ENCODE measurements at places on chromosomes 1 and 21. TPM values are rescaled to one million over a fixed set of nuclear protein-coding genes. Genes with fewer than 3 reads are reported as not detected.

DNA sequence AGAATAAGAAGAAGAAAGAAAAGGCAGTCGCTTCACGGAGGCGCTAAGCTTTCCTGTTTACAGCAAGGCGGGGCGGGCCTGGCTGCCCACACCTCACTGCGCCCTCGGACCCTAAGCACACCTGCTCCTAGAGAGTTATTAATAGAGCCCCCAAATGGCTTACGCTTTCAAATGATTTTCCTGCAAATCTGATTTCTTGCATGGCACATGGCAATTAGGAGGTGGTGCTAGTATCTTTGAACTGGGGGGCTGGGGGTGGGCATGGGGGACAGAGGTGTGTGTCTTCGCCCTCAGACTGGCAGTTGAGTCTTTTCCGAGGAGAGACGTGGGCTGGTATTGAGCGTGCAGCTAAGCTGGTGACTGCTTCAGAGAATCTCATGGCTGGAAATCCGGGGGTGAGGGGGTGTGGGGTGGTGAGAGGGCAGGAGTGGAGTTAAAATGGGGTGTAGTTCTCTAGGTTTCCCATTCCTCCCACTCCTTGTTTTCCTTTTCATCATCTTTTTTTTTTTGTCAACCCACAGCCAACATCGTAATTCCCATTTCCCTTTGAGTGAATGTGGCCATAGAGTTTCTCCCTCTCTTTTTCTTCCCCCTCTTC is 1.3 kb downstream of the S1PR1 start:
- peaks cover 77% of the 10 kb centered on the region for H3K4me1 ChIP-seq
- H3K4me3 ChIP-seq: peak overlapping the region; percentile 97
- peak; percentile 11 for DNase-seq
- peaks cover 35% of the 10 kb centered on the region for H3K36me3 ChIP-seq
- peak overlapping the region; percentile 95 for H3K27ac ChIP-seq

DNA sequence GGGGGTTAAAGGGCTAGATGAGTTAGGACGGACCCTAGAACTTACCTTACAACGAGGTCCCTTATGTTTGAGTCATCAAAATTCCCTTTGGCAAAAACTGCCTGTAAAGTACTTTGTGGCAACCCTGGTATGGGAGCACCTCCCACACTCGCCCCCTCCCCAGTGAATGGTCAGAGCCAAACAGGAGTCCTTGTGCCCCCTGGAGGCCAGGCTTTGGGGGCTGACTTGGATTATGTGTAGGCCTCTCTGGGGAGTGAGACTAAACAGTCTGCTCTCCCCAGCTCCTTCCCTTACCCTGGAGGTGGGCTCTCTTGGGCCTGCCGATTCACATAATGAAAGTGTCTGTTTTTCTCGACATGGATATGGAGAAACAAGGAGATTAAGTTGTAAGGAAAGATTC is 81.2 kb downstream of the ADCY10 start:
- peaks cover 3% of the 10 kb centered on the region for H3K27me3 ChIP-seq
- DNase-seq: no peak
- H3K36me3 ChIP-seq: no peaks in the 10 kb centered on the region
- no peak overlapping the region for H3K27ac ChIP-seq
- no peak overlapping the region for H3K4me3 ChIP-seq

DNA sequence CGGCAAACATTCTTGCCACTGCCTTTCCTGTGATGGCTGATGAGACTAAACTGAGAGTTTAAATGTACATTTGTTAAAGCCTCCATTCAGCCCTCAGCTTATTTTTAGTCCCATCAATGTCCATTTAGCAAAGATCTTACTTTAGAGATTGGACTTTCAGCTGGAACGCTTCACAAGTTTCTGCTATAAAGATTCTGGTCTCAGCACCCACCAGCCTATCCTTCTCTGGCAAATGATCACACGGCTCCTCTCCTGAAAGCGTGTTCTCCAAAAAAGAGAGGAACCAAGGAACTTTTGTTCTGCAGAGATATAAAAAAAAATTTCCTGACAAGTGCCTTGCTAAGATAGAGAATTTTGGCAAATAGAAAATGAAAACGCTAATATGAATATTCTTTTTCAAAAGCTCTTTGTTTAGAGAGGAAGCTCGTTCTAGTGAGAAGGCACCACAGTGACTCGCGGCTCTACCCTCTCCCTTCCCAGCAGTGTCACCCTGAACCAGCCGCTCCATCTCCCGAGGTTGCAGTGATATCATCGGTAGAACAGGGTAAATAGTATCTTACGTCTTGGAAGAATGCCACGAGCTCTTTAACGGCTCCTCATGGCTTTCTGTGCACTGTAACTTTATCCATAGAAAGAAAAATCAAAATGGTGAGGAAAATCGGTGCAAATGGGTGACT is 200.2 kb downstream of the APP start:
- DNase-seq: no peak
- H3K4me3 ChIP-seq: no peak overlapping the region
- H3K27ac ChIP-seq: no peak overlapping the region
- peaks cover 12% of the 10 kb centered on the region for H3K4me1 ChIP-seq

- H3K36me3 ChIP-seq: no peaks in the 10 kb centered on the region
- H3K4me3 ChIP-seq: no peak overlapping the region
- DNase-seq: no peak
- H3K4me1 ChIP-seq: no peaks in the 10 kb centered on the region
These were observed 8.0 kb upstream of the OR2M3 start for GRCh38 chr1:248189026-248189425.

GRCh38 chr1:244605835-244606370 is 47.0 kb upstream of the DESI2 start:
- H3K27me3 ChIP-seq: peaks cover 6% of the 10 kb centered on the region
- H3K4me3 ChIP-seq: no peak overlapping the region
- DNase-seq: no peak
- H3K27ac ChIP-seq: no peak overlapping the region
- H3K4me1 ChIP-seq: no peaks in the 10 kb centered on the region

DNA sequence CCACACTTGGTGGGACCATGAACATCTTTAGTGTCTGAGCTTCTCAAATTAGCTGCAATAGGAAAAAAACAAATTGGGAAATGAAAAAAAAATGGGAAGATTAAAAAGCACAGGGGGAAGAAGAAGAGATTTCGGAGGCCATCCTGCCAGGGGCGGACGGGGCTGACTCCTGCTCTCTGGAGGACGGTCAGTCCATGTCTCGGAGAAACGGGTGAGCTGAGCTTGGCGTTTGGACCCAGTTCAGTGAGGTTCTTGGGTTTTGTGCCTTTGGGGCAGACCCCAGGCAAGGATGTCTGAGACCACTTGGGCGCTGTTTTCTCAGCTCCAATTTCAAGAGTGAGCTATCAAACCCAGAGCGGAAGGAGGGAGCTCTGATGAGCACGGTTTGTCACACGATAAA is 123.9 kb downstream of the PRDM2 start:
- H3K27ac ChIP-seq: no peak overlapping the region
- no peaks in the 10 kb centered on the region for H3K4me1 ChIP-seq
- peaks cover 4% of the 10 kb centered on the region for H3K27me3 ChIP-seq
- no peak overlapping the region for H3K4me3 ChIP-seq

GJB3 gene
- total RNA-seq: not detected

ZNF683 gene
- total RNA-seq: not detected

RNU1-3 gene
- total RNA-seq: 3,041 TPM

RHBDL2 gene
- total RNA-seq: not detected
